H7 (cell line): ENCODE measurements at places on chromosomes 2 and 18.
A peak's percentile ranks its signal among the peaks of the same experiment; 100 is the strongest.

DNA sequence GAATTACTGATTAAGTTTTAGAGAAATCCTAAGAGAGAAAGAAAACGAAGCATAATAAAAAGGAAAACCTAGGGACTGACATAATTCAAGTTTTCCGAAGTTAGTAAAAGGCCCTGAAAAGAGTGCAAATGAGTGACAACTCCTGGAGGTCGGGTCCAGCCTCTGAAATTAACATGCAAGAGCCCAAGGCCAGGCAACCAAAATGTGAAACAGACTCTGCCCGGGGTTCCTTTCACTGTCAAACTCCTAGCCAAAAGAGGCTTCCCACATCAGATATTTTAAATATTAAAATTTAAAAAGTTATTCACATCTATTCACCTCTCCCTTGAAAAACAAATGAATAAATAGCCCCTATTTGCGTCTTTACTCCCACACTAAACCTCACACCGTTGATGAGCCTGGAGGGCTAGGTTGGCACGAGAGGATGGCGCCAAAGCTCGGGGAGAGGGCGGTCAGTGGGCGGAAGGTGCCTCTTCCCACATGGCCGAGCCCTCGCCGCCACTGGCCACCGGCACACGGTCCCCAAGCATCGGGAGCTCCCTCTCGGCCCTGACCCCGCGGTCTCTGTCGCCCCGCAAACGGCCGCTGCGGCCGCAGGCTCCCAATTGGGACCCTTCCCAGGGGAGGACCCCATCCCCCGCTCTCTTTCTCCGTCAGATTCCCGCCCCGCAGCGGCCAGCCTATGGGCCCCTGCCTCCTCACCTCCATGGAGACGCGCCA is 630 bp downstream of the PPM1G start:
- peak; percentile 81 for DNase-seq

DNA sequence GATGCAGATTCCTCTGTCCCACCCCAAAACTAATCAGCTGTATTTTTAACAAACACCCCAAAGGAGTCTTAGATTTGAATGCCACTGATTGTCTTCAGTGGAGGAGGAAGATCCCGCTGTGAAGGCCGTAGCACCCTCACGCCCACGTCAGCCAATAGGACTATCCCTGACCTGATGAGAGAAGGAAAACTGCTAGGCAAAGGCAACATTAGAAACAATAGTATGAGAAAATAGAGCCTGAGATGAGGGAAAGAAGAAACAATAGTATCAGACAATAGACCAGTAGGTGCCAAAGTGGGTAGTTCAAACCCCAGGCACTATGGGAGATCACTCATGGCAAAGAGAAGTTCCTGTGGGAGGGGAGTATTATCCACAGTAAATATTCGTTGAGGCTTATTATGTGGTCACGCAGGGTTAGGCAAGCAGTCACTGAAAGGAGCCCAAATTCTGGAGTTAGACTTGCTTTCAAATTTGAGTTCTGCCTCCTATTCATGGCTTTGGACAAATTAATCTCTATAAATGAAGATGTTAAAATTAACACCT is 2.8 kb downstream of the PCBP1 start:
- DNase-seq = peak; percentile 61

DNA sequence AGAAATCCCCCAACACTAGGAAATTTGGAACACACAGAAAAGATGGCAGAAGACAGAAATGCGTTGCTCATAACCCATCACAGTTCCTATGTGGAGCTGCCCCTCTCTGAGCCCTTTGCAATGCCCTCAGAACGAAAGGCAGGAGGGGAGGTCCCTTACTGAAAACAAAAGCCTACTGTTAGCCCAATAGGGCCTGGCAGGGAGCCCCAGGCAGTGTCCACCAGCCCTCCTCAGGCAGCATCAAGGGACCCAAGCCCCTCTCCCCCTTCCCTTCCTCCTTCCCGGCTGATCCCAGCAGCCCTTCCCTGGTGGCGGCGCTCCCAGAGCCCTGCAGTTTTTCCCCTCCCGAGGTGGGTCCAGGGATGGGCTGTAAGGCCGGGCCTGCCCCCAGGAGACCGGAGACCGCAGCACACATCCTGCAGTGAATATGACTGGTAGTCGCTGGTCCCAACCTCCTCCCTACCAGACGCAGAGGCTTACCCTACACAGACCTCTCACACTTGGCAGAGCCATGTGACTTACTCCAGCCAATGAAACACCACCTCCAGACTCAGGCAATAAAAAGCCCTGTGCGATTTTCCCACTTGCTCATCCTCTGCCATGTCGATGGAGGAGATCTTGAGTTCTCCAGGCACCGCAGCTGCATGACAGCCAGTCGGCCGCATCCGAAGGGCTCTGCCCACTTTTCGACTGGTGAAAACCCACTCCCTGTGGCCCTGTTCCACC is 19.4 kb upstream of the DUSP2 start:
- DNase-seq = peak; percentile 88

- DNase-seq = no peak
These were observed 67.3 kb downstream of the TMEM237 start for GRCh38 chr2:201575971-201576370.

DNA sequence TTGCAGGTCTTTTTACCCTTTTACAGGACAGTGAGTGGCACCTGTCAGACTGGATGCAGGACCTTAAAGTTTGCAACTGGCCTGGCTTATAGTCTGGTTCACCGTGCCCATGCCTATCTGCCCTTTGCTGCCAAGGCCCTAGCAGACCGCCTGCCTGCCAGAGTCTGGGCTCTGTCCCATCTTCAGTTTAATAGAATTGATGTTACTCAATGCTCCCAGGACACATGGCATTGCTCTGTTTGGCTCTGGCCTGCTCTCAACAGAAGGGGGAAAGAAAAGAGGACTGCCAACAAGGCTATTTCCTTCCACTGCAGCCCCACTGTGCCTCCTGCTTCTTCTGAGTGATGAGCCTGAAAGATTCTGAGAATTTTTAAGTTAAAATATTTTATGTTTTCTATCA is 25.6 kb upstream of the TMEM178A start:
- DNase-seq = no peak

DNA sequence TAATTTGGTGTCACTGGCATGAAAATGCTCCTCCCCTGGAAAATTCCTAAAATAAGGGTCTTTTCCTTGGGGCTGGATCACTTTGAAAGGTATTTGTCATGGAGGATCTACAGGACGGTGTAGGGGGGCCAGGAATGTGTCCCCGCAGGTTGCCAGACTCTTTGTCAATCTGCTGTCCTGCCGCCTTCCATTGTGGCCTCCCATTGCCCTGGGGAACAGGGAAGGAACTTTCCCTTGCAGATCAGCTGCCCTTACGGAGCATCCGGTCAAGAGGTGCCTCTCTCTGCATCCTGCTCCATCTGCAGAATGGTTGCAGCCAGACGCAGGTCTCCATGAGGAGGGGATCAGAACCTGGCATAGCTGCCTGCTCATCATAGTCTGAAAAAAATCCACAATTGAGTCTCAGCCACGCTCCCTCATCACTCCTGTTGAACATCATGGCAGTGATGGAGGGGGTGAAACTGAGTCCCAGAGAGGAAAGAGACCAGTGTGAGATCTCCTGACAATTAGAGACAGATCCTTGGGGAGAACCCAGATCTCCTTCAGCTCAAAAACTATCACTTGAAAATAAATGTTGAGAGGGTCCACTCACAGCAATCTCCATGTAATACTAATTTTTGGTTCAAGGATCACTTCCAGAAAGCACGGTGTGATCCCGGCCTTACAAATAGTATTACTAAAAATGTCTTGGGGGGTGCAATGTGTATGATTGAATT is 244.8 kb downstream of the MYCN start:
- DNase-seq = peak; percentile 78

GRCh38 chr2:184031402-184032147 is 566.8 kb upstream of the ZNF804A start:
- no peak for DNase-seq
